Urinary bladder (tissue), 4 donors: ENCODE measurements at places on chromosomes 7 and 10. TPM values are rescaled to one million over a fixed set of nuclear protein-coding genes. Genes with fewer than 3 reads are reported as not detected.
A peak's percentile ranks its signal among the peaks of the same experiment; 100 is the strongest.

The GIMAP5 gene
- total RNA-seq = 25.6 TPM

The KEL gene
- total RNA-seq = 0.16 TPM

The CASTOR2 gene
- total RNA-seq = 8.0 TPM

The ZNF365 gene
- total RNA-seq = 0.85 TPM

The BUD31 gene
- total RNA-seq = 43.8 TPM

The FAM25C gene
- total RNA-seq = not detected

The ARHGEF35 gene
- total RNA-seq = 6.5 TPM

The ARHGEF5 gene
- 3.6 TPM for total RNA-seq

- no peak for DNase-seq
These were observed 1.1 kb upstream of the GALNTL5 start for GRCh38 chr7:151954866-151955820.

- DNase-seq = no peak
These were observed 350.5 kb downstream of the CRPPA start for GRCh38 chr7:16070806-16071205.

GRCh38 chr7:55520426-55521140 lies 51.7 kb downstream of the VOPP1 start:
- no peak for DNase-seq

- DNase-seq = no peak
These were observed 50.5 kb downstream of the PRF1 start for GRCh38 chr10:70551971-70552422.

DNA sequence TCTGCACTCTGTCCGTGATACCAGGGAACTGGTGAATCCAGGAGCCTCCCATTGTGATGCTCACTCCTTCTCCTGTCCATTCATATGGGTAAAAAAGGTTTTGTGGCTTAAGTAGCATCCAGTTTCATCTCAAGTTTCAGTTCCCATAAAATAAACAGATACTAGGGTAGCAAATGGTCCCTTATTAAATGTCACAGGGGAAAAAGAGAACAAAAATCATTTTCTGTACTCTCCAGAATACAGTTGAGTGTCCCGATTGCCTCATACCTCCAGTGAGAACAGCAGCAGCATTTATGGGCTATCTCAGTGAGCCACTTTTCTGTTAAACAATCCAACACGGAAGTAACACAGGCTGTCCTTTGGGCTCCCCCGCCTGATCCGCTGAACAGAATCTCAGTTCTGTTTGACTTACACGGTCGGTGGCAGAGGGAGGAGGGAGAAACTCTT lies 179.6 kb downstream of the CELF2 start:
- no peak for DNase-seq

- DNase-seq = no peak
These were observed 9.7 kb downstream of the TMEM130 start for GRCh38 chr7:98860071-98860470.

DNA sequence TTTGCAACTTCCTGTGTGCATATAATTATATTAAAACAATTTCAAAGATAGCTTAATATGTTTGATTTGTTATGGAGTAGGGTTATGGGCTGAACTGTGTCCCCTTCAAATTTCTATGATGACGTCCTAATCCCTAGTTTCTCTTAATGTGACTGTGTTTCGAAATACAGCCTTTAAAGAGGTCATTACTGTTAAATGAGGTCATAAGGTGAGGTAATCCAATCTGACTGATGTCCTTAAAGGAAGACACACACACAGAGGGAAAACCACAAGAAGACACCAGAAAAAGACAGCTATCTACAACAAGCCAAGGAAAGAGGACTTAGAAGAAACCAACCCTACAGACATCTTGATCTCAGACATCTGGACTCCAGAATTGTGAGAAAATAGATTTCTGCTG lies 407.4 kb downstream of the MAGI2 start:
- no peak for DNase-seq

DNA sequence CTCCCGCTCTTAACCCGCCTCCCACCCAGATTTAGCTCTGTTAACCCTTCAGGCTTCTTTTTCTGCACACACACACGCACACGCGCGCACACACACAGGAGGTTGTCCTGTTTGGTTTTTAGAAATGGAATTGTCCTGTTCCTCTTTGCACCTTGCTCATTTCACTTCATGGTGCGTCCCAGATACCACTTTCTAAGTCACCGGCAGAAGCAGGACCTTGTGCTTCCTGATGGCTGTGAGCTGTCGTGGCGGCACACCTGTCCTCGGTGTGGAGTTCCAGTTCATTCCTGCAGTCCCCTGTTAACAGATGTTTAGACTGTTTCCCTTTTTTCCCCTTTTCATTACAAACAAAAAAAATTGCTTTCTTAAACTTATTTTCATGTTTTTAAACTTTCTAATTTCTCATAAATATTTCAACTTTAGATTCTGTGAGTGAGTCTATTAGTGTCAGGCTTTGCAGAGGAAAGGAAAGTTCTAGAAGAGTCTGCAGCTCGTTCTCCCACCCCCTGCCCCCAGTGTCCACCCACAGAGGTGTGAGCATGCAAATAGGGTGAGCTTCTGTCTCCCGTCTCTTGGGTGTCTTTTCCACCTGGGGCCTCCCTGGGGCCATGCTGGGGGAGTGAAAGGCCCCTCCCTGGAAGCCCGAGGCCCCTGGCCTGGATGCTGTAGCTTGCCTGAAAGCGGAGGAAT lies 85.5 kb downstream of the LHPP start:
- DNase-seq = no peak

GRCh38 chr10:78292982-78293865 lies 259.6 kb downstream of the RPS24 start:
- peak; percentile 42 for DNase-seq

DNA sequence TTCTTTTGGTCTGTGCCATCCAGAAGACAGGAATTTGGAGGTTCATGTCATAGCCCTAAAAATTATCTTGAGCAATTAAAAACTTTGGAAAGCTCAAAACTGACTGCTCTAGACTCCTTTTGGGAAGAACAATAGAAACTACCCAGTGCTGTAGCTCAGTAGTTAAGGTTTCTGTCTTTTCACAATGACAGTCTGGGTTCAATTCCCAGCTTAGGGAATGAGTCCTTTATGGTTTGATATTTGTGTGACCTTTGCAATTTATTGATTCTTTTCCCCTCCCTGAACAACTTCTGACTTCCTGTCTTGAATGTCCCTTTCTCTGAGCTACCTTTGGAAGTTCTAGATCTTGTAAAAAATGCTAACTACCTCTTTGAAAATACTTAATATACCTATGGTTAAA lies 603.3 kb upstream of the IGFBP3 start:
- DNase-seq = no peak

DNA sequence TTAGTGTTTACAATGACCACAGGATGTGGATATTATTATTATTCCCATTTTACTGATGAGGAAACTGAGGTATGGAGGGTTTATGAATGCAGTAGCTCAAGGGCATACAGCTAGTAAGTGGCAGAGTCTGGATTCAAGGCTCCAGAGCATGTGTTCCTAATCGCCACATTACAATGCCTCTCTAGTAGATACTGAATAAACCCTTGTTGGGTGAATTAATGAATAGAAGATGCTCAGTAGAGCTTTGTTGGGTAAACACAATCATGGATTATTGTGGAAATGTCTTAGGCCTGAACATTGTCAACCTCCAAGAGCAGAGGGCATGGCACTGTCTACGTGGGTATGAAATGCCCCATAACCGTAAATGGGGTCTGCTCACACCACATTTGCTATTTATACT lies 545.3 kb downstream of the LRMDA start:
- DNase-seq = no peak

DNA sequence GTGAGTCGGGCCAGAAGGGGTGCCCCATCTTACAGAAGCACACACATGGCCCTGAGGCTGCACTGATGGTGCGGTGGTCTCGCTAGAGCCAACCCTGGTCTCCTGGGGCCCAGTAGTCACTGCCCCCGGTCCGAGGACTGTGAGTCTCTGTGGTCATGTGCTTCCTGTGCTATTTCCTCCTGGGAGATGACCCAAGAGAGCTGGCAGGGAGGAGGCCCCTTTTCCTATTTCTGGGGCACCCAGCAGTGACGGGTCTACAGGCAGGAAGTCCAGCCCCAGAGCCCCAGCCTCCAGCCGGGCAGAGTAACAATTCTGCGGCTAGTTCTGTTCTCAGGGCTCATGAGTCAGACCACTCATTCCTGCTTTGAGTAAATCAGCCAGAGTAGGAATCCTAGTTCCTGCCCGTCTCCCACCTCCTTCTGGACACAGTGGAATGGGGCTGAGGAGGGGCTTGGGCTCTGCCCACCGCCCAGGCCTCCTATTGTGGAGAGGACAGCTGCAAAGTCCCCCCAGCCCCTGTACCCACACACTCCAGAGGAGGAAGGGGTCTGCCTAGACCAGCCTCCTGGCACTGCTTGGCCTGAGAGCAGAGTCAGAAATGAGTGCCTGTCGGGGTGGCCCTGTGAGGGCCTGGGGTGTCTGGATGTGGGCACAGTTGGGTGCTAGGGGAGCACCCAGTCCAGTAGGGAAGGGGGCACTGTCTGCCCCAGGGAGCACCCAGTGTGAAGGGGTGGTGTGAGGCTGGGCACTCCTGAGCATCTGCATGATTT lies 80.5 kb upstream of the PPIF start:
- no peak for DNase-seq

GRCh38 chr7:1529383-1530116 lies 952 bp upstream of the MAFK start:
- no peak for DNase-seq

DNA sequence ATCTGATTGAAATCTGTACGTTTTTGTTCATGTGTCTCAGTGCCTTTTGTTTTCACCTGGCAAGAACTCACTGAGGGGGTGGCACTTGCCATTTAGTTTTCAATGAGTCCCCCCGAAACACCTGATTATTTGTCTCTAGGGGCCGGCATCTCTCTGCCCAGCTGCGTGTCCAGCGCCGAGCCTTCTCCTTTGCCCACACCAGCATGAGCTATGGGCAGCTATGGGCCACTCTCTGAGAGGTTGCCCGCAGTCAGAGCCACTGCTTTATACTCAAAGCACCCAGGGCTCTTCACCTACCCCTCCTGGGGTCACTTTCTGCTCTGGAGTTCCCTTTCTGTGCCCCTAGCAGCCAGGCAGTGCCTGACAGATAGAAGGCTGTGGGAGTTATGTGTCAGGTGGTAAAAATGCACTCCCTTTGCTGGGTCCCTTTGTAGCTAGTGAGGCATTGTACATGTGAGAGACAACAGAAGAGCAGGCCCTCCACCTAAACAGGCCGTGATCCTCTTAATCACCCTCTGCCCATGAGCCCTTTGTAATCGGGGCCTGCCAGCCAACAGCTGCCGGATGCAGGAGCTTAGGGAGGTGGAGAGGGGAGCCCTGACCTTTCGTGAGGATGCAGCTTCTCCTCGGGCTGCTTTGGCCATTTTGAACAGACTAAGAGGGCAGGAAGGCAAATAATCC lies 133.1 kb upstream of the NPS start:
- DNase-seq = no peak

DNA sequence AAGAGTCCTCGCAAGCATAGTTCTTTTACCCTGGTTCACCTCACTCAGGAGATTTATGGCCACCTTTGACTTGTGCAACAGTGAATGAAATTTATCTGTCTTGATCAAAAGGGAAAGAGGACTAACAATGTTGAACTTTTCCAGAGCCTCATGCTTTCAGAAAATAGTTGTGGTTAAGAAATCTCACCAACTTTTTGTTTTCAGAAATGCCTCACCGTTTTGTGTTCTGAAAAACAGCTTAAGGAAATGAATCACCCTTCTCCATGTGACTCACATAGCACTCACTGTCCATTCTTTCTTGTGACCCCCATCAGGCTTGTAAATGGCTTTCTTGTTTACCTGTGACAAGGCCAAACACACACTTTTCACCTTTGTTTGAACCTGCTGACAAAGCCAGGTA lies 148.6 kb upstream of the FAM3C start:
- no peak for DNase-seq

- no peak for DNase-seq
These were observed 8.2 kb upstream of the CLIP2 start for GRCh38 chr7:74280985-74281384.

GRCh38 chr10:131461093-131461492 lies 149.6 kb upstream of the TCERG1L start:
- no peak for DNase-seq
